C1 segment of cervical spinal cord (tissue), 14 donors: ENCODE measurements at places on chromosomes 12 and 14.

DNA sequence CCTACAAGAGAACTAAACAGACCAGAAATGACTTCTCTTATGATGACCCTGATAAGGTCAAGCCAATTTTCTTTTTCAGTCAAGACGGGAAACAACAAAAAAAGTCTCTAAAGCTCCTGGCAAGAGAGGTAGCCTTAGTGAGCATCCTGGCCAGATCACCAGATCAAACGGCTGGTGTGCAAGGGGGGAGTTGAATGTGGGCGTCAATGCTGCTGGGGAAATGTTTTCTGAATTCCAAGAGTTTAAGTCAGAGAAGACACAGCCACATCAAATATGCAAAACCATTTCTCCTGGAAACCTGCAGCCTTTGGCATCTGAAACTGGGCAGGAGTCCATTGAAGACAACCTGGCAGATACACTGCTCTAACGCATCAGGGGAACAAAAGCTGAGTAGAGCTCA lies 16.0 kb upstream of the SELPLG start:
- DNase-seq = no peak

DNA sequence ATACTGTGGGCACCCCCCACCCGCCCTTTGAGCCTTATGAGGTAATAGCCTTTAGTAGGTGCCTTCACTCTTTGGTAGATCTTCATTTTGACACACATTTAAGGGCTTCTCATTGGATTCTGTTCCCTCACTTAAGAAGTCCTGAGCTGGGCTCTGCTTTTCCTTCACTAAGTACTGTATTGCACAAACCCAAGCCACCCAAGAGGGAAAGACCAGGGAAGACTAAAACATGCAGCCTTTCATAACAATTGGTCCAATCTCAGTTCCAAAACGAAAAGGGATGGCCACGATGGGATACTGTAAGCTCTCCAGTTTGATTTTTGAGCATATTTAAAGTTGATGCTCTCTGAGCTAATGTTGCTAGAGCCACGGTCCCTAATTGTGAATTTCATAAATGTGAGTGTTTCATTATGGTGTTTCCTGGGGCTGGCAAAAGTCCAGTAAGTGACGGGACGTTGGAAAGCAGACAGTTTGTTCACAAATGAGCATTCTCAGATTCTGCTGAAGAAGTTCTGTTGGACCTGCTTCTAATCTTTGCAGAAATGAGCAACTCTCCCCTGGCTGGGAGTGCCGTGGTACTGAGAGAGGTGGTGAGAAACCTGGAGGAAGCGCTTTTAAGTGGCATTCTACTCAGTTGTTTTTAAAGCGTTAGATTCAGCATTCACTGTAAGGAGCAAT lies 9.4 kb downstream of the SSPN start:
- no peak for DNase-seq

- no peak for DNase-seq
These were observed 1.9 kb downstream of the ATP6V0A2 start for GRCh38 chr12:123713823-123714585.

- DNase-seq = no peak
These were observed 27.4 kb upstream of the STON2 start for GRCh38 chr14:81427348-81428058.
